ENCODE measurements at places on chromosomes 4 and X.

- no peak for DNase-seq
Measured at GRCh38 chr4:170388255-170388654, 298.5 kb upstream of the AADAT start.

DNA sequence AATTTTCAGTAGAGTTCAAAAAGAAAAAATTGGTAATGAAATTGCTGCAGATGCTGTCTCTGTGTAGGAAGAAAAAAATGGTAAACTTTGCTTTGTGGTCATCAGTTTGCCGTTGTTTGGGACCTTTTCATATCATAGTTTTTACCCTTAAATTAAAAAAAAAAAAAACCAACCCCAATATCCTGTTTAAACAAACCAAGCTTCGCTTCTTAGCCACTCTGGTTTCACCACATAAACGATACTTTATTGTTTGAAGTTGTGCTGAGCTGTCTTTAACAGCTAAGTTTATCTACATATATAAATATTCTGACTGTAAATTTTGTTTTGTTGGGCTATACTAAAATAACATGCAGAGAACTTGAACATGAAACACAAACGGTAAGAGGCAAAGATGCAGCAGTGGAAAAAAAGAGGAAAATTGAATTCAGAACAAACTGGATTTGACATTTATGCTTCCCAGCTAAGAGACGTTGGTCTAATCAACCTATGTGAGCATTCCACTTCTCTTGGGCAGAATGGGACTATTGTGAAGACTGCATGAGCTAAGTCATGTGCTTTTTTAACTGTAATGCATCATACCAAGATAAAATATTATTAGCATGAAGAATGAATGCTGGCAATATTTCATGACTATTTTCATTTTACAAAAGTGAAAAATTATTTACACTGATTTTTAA lies 15.7 kb upstream of the H2AZ1 start:
- DNase-seq = no peak

DNA sequence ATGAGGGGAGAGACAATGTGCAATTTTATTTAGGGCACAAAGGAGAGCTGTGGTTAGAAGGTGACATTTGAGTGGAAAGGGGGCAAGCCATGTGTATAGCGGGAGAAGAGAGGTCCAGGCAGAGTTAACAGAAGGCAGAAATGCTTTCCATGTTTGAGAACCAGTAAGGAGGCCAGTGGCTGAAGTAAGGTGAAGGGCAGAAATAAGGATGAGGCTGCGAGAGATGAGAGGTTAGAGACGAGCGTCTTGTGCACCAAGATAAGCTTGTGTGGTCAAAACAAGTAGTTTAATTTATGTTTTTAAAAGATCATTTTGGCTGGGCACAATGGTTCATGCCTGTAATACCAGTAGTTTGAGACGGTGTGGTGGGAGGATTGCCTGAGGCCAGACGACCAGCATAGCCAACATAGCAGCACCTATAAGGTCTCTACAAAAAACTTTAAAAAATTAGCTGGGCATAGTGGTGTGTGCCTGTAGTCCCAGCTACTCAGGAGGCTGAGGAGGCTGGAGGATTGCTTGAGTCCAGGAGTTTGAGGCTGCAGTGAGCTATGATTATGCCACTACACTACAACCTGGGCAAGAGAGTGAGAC lies 8.5 kb downstream of the HTT start:
- DNase-seq = no peak

DNA sequence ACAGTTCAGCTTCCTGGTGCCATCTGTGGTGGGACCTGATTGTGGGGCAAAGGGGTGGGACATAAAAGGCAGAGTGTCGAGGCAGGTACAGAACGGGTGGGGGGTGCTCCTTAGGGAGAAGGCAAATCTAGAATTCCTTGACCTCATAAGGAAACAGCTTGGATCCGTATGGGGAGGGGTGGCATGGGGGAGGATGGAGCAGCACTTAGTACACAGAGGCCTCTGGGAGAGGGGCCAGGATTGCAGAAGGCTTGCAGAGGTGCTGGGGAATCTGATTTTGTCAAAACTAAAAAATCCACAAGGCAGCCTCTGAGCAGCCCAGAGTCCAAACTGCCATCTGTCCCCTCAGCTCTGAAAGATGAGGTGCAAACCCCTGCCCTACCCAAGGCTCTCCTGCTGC lies 2.3 kb upstream of the EMD start:
- no peak for DNase-seq

DNA sequence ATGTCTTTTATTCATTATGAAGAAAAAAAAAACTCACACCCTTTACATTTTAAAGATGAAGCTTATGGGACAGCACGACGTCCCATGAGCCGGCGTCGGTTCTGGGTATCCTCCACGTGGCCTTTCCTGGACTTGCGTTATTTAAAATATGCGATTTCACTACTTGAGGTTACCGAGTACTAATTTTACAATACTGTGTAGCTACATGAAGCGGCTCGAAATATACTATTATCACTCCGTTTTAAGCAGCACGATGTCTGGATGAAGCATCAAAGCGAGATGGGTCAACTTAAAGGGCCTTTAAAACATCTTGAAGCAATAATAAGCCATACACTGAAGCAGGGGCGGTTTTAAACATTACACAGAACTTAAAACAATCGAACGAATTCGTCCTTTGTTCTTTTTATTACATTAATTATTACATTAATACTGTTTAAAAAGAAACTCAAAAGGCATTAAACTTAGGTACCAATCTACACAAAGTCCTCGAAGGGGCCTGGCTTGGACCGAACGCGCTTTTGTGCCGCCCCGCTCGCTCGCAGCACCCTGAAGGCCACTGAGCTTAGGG lies 1.4 kb upstream of the KLF3 start:
- no peak for DNase-seq

- DNase-seq = peak; percentile 74
Measured at GRCh38 chr4:152063621-152064240, 302.9 kb upstream of the GATB start.

DNA sequence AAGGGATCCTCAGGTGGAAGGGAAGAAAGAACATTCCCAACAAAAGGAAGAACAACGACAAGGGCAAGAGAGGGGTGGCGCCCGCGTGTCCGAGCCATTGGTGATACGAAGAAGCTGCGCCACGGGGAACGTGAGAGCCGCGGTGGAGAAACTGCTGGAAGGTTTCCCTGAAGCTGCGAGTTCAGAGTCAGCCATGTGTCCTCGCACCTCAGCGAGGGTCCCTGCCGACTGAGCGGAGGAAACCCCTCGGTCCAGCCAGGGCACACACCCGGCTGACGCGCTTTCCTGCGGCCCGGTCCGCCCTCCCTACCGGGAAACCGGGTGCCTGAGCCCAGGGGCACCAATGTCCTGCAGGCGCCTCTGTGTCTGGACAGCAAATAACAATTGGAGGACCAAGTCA lies 18.0 kb downstream of the IRF2 start:
- DNase-seq = no peak
